ENCODE measurements at places on chromosomes 2 and 18. TPM values are rescaled to one million over a fixed set of nuclear protein-coding genes. Genes with fewer than 3 reads are reported as not detected.

The HJURP gene
- total RNA-seq: not detected

The CARF gene
- 6.5 TPM for total RNA-seq

The HOXD9 gene
- 0.13 TPM for total RNA-seq

The CRACDL gene
- 5.7 TPM for total RNA-seq

The TRIM43B gene
- not detected for total RNA-seq

The IL36B gene
- not detected for total RNA-seq

The KLHL41 gene
- total RNA-seq: 95.9 TPM

The TMEM247 gene
- not detected for total RNA-seq

The SLC25A12 gene
- 65.6 TPM for total RNA-seq

The CD8B gene
- total RNA-seq: 0.81 TPM

The SPHKAP gene
- total RNA-seq: 28.1 TPM

The DPY30 gene
- total RNA-seq: 39.9 TPM

The APOB gene
- total RNA-seq: 25.1 TPM

The SCN7A gene
- 10.7 TPM for total RNA-seq

The G6PC2 gene
- not detected for total RNA-seq

The DNAH7 gene
- 0.44 TPM for total RNA-seq

The SIX3 gene
- total RNA-seq: not detected

The ABCB11 gene
- total RNA-seq: 1.1 TPM

All from left cardiac atrium (tissue), 4 donors.